Suppressor macrophage treated with lipopolysaccharide for 4 hours (primary cell): ENCODE measurements at places on chromosomes 2 and 18.
A peak's percentile ranks its signal among the peaks of the same experiment; 100 is the strongest.

DNA sequence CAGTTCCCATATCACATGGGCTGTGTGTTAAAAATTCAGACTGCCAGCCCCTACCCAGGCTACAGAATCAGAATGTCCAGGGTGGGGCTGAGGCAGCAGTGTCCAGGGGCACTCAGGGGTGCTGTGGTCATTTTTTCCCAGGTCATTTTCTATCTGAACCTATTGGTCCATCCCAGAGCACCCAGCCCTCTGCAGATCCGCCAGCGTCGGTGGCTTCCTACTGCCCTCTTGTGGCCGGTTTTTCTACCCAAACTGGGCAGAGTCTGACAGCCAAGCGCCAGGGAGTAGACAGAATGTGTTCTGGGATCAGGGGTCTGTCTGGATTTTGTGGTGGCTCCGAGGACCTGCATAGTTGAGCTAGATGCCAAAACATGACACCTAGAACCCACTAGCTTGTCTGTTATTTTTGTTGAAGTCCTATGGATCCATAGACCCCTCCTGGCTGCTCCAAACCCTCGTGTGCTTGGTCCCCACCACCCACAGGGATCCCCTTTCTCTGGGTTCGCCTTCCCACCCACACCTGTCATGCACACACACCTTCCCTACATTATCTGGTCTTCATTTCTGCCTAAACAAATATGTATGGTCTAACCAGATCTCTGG, 34.1 kb upstream of the RMDN2 start:
- peak; percentile 83 for DNase-seq

- DNase-seq = peak; percentile 51
Observed at GRCh38 chr2:111061191-111061590, 59.5 kb upstream of the BCL2L11 start.

DNA sequence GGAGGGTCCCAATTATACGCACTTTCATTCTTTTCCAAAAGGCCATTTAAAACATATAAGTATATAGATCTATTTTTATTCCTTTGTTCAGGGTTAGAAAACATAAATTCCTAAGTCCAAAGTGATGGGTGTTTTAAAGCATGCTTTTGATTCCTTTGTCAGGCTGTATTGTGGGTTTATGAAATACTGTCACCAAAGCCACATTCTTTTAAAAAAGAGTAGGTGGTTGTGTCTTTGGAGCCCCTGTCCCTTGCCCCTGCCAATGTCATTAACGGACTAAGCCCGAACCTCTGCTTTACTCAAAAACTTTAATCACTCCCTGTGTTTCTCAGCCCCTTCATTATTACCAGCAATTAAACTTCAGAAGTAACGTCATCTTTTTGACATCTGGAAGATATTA, 104.9 kb upstream of the APCDD1 start:
- DNase-seq = no peak

DNA sequence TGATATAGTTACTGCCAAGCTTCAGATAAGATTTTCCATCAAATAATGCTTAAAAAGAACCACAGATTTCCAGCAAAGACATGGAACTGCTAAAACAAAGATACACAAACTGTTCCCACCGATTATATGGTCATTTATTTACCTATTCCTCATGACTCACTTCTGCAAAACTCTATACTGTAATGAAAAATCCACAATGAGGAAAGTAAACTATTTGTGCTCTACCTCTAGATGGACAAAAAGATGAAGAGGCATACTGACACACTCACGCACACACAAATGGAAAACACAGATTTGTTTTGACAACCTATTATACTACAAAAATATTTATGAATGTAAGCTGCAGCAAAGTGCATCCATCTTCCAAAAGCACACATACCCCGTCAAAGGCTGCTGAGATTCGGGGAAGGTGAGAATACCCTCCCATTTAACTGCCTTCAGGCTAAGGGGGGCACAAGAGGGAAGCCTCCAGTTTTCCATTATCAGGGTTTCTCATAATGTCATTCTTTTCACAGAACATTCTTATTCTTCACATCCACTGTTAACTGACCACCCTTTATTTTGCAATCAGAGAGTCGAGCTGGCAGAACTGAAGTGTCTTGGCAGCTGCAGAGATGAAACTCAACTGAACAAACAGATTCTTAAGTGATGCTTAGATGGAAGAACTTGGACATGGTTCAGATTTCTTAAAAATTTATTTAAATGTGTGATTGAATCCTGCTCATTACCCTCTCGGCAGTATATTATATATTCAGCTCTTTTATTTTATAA, 115.9 kb upstream of the TANK start:
- no peak for DNase-seq

DNA sequence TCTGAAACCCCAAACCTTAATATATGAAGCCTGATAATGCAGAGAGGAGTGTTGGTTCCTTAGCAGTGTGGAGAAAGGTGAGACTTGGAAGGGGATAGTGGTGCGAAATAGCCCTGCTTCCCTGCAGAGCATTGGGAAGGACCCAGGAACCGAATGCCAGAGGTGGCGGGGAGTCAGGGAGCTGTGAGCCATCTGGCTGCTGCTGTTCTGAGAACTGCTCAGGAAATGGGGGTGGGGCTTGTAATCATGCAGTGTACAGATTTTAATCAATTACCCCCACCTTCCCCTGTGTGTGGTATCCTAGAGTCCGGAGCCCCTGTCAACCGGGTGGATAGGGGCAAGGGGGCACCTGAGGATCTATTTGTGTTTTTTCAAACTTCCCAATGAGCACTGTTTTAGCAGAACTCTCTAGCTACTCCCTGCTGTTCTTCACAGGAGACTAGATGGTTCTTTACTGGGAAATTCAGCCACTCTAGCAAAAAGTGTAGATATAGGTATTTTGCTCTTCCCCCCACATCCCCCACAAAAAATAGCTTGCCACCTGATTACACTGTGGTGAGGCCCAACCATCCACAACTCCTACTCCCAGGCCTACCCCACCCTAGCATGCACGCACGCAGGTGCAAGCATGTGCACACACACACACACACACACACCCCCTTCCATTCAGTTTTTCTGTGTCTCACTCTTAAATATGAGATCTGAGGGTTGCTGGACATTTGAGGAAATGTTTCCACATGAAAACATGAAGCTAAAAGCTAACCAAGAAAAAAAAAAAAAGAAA, 30.1 kb upstream of the MBOAT2 start:
- no peak for DNase-seq

DNA sequence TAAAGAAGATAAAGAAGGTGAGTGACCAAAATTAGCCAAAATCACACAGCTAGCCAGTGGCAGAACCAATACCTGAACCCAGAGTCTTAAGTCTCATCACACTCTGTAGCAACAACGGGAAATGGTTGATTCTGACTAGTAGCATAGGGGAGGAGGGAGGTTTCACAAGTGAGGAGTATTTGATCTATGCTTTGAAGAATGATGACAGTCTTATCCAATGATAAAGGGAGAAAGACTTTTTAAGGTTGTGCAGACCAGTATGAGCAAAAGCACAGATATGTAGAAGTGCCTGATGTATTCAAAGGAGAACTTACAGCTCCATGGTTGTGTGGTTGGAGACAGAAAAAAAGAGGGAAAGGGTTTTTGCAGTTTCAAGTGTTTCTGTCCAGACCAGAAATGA, 50.7 kb upstream of the LINC00305 start:
- DNase-seq = no peak

DNA sequence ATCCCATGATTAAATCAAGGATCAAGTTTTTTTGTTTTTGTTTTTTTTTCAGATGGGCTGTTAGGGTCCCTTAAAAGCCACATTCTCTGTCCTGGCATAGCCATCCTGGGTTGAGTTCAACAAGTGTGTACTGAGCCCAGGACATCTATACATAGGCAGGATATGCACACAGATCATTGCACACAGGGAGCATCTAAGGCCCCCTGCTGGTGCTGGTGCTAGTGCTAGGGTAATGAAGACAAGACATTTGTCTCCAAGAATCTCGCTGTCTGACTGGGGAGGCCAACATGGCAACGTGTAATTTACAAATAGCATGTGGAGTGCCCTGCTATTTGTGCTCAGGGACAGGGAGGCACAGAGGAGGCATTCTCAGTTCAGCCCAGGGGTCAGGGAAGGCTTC, 124.5 kb downstream of the VAPA start:
- DNase-seq = no peak

DNA sequence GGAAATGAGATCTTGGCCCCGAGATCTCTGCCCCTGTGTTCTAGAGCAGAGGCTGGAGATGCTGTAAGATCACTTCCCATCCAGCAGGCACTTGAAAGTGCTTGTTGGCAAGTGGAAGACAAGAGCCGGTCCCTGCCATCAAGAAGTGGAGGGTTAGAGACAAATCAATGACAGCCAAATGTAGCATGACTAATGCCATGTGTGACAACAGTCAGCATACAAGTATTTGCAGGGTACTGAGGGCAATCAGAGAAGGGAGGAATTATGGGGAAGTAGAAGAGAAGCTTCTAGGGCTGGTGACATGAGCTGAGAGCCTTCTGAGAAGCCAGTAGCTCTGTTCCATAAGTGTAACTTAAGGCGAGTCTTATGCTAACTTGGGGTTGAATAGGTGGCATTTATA, 58.6 kb downstream of the TMEM17 start:
- no peak for DNase-seq

DNA sequence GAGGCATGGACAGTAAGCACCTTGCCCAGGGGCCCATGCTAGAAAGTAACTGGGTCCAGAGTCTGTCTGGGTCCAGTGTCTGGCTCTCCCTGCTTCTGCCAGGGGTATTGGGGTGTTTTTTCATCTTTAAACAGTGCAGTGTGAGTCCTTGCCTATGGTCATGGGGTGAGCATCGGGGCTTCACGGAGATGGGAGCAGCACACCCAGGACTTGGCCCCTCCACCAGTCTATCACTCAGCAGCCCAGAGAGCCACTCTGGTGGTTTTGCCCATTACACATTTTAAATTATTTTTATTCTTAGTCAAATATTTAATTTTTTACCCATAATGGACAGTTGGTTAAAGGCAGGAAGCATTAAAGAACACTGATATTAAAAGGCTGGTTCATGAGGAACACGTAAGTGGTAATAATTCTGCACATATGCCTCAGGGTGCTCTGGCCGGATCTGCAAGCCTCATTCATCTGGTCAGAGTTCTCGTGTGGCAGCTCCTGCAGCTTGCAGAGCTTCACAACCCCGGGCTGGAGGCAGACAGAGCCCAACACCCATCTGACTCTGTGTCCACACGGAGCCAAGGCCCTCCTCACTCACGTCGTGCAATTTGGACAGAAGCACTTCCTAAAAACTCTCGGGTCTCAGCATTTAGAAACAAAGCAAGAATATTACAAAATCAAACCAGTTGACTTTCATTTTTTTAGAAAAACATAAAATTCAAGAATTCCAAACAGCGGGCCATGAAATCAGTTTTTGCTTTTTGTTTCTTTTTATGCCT, 204.1 kb downstream of the CTIF start:
- peak; percentile 92 for DNase-seq

GRCh38 chr2:233929352-233930022, 12.3 kb downstream of the TRPM8 start:
- no peak for DNase-seq

- DNase-seq = no peak
Observed at GRCh38 chr2:157840568-157841156, 35.5 kb downstream of the ACVR1 start.

GRCh38 chr2:238099714-238100048, 459 bp upstream of the ESPNL start:
- no peak for DNase-seq

- no peak for DNase-seq
Observed at GRCh38 chr2:180367815-180368214, 360.7 kb upstream of the CWC22 start.

- DNase-seq = no peak
Observed at GRCh38 chr2:77155511-77155910, 366.7 kb downstream of the LRRTM4 start.

DNA sequence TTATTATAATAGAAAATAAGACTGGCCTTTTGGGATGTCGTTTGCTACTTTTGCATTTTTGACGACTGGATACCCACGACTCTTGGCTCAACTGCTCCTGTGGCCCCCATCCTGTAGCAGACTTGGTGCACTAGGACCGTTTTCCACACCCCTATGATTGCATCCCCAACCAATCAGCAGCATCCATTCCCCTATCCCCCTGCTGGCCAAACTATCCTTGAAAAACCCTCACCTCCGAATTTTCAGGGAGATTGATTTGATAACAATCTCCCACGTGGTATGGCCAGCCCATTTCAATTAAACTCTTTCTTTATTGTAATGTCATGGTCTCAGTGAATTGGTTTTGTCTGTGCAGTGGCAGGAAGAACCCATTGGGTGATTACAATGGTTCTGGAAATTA, 37.9 kb upstream of the TTR start:
- DNase-seq = no peak

DNA sequence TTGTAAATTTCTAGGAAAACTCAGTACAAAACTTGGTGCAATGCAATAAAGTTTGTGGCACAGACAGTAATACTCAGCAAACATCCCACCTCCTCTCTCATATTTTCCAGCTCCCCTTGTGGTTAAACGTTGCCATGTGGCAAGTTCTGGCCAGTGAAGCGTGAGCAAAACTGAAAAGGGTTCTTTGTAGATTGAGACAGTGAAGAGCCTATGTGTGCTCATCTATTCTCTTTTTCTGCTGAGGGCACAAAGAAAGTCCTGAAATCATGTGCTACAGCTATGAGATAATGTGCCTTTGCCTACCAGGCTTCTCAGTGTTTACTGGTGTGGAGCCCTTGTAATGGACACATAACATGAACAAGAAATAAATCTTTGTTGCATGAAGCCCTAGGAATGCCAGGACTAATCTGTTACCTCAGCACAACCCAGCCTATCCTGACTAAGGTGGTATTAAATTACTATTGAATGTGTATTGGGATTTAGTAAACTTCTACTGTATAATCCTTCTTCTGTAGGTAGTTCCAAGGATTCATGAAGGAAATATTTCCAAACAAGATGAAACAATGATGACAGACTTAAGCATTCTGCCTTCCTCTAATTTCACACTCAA, 13.0 kb upstream of the TYMS start:
- DNase-seq = no peak

DNA sequence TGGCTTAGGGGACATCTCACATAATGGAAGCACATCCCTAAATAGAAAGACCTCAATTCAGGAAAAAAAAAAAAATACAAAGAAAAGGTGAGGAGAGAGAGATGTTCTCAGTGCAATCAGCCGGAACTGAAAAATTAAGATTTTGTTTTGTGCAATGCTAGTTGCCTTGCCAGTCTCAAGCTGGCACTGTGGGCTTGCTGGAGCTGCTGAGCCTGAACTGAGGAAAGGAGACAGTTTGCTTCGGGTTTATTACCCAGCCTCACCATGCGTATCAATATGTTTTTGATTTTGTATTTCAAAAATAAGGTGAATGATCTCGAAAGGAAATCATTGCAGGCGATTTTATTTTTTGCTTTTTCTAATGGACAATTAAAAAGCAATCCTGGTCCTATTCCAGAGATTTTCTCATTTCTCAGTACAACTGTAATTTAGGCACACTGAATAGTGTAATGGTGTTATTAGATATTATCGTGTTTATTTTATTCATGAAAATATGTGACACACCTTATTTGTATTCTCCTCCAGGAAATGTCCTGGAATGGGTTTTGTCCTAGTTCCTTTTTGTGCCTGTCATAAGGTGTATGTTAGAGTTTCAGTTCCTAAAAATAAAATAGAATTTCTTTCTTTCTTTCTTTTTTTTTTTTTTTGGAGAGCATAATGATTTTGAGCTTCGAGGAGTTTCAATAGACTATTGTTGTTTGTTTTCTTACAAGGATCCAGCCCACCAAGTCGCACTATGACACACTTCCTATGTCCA, 72.8 kb upstream of the ZEB2 start:
- DNase-seq = no peak
